Activated CD4-positive, alpha-beta T cell treated with anti-CD3 and anti-CD28 coated beads, Interleukin-2, amount 50 U/mL, for 16 hours (primary cell): ENCODE measurements at places on chromosomes 11 and 22.
A peak's percentile ranks its signal among the peaks of the same experiment; 100 is the strongest.

GRCh38 chr11:31340903-31341572 lies 28.5 kb downstream of the DCDC1 start:
- DNase-seq = peak; percentile 12

DNA sequence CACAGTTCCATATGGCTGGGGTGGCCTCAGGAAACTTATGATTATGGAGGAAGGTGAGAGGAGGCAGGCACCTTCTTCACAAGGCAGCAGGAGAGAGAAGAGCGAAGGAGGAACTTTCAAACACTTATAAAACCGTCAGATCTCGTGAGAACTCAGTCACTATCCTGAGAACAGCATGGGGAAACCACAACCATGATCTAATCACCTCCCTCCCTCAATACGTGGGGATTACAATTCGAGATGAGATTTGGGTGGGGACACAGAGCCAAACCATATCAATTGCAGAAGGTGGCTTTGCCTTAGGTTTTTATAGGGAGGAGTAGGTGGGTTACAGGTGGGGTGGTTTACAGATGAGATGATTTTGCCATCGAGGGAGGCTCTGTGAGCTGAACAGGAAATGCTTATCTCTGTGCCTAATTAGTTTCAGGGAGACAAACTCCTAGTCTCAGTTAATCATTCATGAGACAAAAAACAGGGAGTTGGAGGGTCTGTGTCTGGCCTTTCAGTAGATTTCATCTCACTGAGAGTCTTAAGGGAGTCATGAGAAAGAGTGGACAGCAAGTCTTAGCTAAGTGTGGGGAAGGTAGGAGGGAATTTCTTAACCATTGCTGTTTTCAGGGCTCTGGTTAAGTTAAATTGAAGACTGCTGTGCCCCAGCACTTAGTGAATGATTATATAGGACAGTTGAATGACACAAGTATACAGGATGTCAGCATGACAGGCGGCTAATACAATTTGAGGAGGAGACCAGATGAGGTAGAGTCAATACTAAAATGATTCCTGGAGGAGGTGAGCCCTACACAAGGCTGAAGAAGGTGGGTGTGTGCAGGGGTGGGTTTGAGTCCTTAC lies 47.7 kb downstream of the CWC15 start:
- DNase-seq = no peak

GRCh38 chr11:127818625-127819024 lies 768.7 kb downstream of the ETS1 start:
- DNase-seq = no peak

DNA sequence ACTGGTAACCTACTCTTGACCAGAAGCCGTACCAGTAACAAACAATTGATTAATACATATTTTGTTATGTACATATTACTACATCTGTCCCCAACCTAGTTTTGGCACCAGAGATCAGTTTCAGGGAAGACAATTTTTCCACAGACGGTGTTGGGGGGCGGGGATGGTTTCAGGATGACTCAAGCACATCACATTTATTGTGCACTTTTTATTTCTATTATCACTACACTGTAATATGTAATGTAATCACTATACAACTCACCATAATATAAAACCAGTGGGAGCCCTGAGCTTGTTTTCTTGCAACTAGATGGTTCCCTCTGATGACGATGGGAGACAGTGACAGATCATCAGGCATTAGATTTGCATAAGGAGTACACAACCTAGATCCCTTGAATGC lies 15.5 kb downstream of the DGCR8 start:
- no peak for DNase-seq

DNA sequence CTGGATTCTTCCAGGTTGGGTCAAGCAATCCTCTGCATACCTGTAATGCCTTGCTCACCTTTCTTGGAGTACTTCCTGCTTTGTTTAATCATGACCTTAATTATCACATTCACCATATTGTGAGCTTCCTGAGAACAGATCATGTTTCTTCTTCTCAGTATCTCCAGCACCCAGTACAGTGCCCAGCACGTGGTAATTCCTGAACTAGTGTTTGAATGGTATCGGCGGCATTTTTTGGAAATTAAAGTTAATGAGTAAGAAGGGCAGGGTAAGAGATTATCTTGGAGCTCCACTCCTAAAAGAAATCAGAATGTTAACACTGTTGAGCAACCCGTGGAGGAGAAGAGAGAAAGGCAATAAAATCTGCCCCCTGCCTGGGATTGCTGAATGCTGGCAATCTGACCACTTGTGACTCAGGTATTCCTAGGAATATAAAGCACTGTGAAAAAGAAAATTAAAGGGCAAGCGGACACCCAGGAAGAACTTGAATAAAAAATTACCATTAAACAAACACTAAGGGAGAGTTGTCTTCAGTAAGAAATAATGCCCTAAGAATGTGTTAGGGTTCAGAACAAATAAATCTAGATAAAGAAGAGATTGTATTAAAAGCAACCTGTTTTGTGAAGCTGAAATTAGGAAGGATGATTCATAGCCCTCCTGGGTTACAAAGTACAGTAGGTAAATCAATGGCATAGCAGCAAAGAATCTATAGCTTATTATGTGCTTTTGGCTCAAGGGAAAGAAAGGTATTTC lies 92.9 kb downstream of the PDHX start:
- no peak for DNase-seq

- no peak for DNase-seq
Observed at GRCh38 chr11:111906680-111907079, 4.9 kb downstream of the CRYAB start.

GRCh38 chr11:83671289-83671688 lies 385.1 kb upstream of the CCDC90B start:
- DNase-seq = no peak

DNA sequence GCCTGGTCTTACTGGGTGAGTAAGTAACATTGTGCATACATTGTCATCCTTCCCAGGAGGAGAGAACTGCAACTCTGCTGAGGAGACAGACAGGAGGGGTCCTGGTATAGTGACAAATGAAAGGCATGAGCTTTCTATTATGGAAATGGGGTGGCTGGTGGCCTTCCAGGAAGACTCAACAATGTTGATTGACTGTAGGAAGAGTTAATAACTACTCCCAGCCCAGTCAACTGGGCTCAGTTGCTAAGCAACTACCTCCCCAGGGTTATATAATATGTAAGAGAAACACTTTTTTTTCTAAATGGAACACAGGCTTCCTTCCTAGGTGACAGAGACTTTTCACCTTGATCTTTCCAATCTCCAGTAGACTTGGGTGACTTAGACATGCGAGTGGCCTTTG lies 28.2 kb downstream of the SEZ6L start:
- DNase-seq = no peak

DNA sequence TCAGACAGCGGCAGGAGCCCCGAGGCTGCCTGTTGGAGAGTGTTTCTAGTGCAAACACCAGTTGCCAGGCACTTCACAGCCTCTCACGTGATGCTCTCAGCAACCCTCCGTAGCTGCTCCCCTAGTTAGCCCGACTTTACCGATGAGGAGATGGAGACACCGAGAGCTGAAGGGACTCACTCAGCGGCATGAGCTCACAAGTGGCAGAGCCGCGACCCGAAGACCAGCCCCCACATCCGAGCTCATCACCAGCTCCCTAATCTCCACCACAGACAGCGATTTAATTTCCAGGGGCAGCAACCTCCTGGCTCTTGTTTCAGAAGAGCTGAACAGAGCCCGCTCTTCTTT lies 28.7 kb upstream of the RTL6 start:
- no peak for DNase-seq

- no peak for DNase-seq
Observed at GRCh38 chr11:16204261-16204660, 152.1 kb downstream of the SOX6 start.

- DNase-seq = no peak
Observed at GRCh38 chr11:22432291-22433093, 94.3 kb downstream of the SLC17A6 start.

DNA sequence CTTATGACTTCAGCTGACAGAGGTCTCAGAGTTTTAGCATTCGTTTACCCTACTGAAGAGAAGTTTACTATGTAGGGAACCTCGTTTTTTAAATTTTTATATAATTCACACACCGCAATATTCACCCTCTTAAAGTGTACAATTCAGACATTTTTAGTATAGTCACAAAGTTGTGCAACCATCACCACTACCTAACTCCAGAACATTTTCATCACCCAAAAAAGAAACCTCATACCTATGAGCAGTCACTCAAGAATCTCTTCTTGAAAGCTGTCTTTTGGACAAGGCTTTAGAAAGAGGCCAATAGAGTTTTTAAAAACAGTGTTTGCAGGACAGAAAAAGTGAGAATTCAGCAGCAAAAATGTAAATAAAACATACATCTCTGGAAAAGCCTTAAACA lies 39.5 kb upstream of the CLNS1A start:
- DNase-seq = no peak

DNA sequence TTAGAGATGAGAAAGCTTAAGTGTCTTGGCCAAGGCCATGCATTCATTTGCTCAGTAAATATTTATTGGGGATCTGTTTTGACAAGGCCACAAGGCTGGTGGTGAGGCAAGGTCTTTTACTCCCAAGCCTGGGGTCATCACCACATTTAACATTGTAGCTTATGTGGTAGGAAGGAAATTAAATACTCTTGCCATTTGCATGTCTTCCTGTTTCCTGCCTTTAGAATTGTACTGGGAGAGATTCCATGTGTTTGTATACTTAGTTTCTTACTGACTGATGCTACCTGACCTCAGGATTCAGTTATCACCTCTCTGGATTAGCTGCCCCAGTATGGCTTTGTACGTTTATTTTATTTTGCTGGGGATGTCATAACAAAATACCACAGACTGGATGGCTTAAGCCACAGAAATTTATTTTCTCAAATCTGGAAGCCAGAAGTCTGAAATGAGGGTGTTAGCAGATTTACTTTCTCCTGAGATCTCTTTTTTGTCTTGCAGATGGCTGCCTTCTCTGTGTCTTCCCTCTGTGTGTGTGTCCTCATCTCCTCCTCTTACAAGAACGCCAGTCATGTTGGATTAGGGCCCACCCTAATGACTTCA lies 44.8 kb downstream of the SPECC1L start:
- no peak for DNase-seq

DNA sequence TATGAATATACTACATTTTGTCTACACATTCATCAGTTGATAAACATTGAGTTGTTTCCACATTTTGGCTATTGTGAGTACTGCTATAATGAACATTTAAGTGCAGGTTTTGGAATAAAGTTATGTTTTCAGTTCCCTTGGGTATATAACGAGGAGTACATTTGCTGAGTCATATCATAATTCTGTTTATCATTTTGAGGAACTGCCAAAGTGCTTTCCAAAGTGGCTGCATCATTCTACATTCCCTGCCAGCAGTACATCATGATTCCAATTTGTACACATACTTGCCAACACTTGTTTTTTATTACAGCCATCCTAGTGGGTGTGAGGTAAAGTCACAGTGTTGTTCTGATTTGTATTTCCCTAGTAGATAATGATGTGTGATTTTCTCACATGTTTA lies 1458.6 kb upstream of the TENM4 start:
- no peak for DNase-seq

DNA sequence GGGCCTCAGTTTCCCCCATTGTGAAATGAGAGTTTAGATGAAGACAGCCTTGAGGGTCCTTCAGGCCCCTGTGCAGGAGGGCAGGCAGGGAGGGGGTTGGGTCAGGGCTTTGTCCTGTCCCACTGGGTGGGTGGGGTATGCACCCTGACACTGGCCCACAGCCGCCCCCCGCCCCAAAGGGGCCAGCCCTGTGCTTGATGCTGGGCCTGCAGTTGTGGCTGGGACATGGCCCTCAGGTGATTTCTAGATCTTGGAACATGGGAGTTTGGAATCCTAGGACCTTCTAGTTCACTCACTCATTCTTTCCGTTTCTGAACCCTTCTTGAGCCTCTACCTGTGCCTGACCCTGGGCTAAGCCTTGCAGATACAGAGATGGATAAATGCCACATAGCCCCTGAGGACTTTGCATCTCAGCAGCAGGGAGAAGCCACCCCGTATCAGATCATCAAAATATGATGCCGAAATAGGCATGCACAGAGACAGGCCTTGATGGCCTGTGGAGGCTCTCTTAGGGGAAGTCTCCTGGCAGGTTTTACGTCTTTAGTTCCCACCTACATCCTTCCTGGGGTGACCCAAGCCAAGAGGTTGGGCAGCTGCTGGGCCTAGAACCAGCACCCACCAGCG lies 76.0 kb downstream of the FBLN1 start:
- no peak for DNase-seq

DNA sequence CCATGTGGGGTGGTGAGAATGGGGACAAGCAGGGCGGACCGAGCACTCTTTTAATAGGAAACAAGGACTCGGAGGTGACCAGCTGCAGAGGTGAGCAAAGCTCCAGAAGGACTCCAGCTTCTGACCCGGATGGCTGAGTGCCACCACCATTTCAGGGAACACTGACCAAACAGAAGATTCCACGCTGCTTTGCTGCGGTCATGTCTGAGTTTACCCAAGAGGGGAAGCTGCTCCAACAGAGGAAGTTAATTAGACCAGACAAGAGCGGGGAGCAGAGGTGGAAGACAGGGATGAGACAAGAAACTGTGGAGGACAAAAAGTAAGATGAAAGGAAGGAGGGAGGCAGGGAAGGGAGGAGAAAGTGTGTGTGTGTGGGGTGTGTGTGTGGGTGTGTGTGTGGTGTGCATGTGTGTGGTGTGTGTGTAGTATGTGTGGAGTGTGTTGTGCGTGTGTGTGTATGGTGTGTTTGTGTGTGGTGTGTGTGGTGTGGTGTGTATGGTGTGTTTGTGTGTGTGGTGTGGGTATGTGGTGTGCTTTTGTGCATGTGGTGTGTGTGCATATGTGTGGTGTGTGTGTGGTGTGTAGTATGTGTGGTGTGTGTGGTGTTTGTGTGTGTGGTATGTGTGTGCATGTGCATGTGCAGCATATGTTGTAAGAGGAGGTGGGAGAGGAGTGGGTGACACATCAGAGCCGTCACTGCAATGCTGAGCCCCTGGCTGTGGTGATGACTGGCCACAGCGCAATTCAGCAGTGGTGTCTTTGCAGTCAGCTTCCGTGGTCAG lies 82.2 kb upstream of the AKIP1 start:
- no peak for DNase-seq

DNA sequence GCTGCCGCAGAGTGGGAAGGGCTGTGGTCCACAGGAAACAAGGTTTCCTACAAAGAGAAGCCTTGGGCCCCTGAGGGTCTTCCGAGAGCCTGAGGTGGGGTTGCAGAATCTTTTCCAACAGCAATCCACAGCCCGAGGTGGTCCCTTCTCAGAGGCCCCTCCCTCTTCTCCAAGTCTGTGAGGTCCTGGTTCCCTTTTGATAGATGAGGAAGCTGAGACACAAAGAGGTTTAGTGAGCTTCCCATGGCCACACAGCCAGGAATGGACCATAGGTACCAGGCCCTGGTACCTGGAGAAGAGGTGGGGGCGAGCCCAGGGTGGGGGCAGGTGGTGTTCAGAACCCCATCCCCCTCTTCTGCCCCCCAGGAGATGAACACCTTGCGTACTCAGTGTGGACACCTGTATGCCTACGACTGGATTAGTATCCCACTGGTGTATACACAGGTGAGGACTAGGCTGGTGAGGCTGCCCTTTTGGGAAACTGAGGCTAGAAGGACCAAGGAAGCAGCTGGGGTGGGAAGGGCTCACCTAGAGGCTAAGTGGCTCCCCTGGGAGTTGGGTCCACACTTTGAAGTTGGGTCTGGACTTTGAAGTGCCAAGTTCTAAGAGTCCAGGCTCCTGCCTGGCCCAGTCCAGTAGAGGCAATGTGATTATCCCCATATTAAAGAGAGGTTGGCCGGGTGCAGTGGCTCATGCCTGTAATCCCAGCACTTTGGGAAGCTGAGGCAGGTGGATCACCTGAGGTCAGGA lies 7.0 kb downstream of the BEST1 start:
- DNase-seq = no peak
